ENCODE measurements at places on chromosomes 4 and X. TPM values are rescaled to one million over a fixed set of nuclear protein-coding genes. Genes with fewer than 3 reads are reported as not detected.

DNA sequence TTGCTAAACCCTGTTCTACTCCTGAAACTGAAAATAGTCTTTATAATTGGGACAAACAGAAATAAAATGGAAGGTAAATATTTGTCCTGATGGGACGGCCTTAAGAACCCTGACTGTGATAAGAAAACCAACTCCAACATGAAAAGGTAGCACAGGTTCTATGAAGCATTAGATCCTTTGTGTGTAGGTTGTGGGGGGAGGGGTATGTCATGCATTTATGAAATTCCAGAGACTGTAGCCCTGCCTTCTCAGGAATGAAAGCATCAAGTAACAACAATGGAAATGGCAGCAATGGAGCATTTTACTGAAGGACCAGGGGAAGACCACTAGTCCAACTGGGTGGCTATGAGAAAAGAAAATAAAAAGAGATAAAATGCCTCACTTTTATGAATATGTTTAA lies 23.9 kb downstream of the CXXC4 start:
- DNase-seq: no peak

TEX13C gene
- not detected for total RNA-seq

DNA sequence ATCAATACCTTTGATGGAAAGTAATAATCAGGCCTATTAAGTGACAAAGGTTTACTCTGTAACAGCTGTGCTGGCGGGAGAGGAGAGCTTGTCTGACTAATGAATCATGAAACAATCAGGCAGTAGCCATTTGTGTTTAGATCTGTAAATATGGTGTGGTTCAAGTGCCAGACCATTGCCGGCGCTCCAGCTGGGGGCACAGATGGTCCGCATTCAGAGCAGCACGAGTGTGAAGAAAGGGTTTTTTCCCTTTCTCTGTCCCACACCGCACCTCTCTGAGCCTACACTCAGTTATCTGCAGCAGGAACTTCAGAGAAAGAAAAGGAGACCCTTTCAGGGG lies 111.3 kb upstream of the PAQR3 start:
- DNase-seq: no peak

DNA sequence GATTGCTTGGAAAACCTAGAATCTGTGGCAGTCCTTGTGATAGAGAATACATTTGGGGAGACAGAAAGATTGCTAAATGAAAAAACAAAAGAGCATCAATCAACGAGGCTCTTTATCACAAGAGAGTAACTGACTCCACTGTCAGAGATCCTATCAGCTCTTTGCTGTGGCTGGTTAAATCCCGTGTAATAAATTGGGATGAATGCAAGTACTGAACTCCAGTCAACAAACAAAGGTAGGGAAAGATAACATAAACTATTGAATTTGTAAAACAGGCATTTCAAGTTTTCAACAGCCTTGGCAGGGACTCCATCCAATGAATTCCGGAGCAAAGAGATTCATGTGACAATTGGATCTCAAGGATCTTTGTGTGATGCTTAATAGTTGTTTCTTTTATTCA lies 21.3 kb downstream of the MMRN1 start:
- no peak for DNase-seq

DNA sequence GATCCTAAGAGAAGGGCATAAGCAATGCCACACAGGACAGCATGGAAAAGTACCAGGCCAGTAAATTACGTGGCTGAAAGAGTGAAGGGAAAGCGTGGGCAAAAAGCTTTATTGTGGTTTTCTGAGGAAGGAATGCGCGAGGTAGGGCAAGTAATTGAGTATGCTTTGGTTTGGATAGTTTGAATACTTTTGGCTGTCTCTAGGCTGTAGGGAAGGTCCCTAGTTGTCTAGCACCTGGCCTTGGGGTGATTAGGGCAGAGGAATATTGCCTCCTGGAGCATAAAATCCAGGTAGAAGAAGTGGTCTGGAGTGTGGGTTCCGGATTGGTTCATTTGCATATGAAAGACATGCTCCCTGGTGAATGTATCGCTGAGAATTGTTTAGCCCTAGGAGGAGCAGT lies 46.4 kb upstream of the NALF2 start:
- DNase-seq: no peak

LETM1 gene
- 41.5 TPM for total RNA-seq

- DNase-seq: no peak
Measured at GRCh38 chr4:54475546-54475945, 182.2 kb upstream of the KIT start.

GRCh38 chrX:124269881-124270280 lies 62.6 kb upstream of the TEX13D start:
- no peak for DNase-seq

KCTD8 gene
- total RNA-seq: 4.8 TPM

POLN gene
- total RNA-seq: 0.07 TPM

GASK1B gene
- total RNA-seq: 2.6 TPM

ATOH1 gene
- total RNA-seq: not detected

Measured in kidney epithelial cell (primary cell).